ENCODE measurements at places on chromosomes 5 and 9.

GRCh38 chr5:161676103-161676502 lies 9.4 kb upstream of the GABRA6 start:
- H3K4me1 ChIP-seq = no peaks in the 10 kb centered on the region
- H3K27ac ChIP-seq = no peak overlapping the region
- no peaks in the 10 kb centered on the region for H3K27me3 ChIP-seq
- H3K36me3 ChIP-seq = no peaks in the 10 kb centered on the region
- no peak overlapping the region for H3K4me3 ChIP-seq
- DNase-seq = peak; percentile 43

DNA sequence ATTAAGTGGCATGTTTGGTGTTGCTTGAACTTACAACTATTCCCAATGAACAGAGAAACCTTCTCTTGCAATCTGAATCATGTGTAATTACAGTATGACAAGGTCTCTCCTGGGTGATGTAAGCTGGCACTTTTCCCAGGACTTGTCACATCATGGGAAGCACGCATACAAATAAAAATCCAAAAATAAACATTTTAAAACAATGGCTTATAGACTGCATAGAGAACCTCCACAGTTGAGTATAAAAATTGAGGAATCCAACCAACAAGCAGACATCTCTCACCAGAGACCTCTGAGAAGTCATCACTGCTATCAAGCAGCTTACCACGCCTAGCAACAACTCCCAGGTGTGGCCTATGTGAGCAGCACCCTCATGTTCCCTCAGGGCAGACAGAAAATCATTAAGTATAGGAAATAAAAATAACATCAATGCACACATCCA lies 3.9 kb downstream of the MLLT3 start:
- no peak overlapping the region for H3K4me3 ChIP-seq
- no peak for DNase-seq
- H3K27me3 ChIP-seq = no peaks in the 10 kb centered on the region
- no peaks in the 10 kb centered on the region for H3K4me1 ChIP-seq

DNA sequence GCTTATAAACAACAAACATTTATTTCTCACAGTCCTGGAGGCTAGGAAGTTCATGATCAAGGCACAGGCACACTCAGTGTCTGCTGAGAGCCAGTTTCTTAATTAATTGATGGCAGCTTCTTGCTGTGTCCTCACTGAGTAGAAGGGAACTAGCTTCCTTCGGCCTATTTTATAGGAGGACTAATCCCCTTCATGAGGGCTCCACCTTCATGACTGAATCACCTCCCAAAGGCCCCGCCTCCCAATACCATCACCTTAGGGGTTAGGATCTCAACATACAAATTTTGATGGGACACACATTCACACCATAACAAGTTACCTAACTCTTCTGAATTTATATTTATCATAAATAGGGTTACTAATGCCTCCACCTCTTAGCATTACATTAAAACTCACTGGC lies 129.8 kb downstream of the GNAQ start:
- H3K27me3 ChIP-seq = no peaks in the 10 kb centered on the region
- H3K27ac ChIP-seq = no peak overlapping the region
- peaks cover 4% of the 10 kb centered on the region for H3K4me1 ChIP-seq

GRCh38 chr5:96675882-96676281 lies 13.7 kb downstream of the CAST start:
- H3K4me1 ChIP-seq = peaks cover 27% of the 10 kb centered on the region
- no peak for DNase-seq
- H3K27ac ChIP-seq = no peak overlapping the region

- H3K27me3 ChIP-seq = no peaks in the 10 kb centered on the region
- no peaks in the 10 kb centered on the region for H3K36me3 ChIP-seq
- no peak for DNase-seq
- no peaks in the 10 kb centered on the region for H3K4me1 ChIP-seq
- H3K4me3 ChIP-seq = no peak overlapping the region
- no peak overlapping the region for H3K27ac ChIP-seq
Measured at GRCh38 chr9:13675638-13676000, 396.1 kb upstream of the MPDZ start.

DNA sequence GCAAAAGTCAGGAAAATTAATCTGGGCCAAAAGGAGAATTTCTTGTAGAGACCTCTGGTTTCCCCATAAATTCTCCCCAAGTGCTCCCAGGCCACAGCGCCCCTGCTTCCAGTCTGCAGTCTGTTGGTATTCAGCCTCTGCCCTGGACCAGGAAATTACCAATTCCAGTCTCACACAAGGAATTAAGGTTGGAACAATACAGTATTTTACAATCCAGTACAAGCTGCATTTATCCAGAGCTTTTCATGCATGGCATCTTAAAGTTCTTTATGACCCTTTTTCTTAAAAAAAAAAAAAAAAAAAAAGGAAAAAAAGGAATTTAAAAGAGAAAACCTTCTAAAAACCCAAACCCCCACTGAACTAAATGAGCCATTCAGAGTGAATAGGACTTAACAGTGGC lies 139.6 kb upstream of the RANBP3L start:
- DNase-seq = no peak
- no peaks in the 10 kb centered on the region for H3K27me3 ChIP-seq
- no peak overlapping the region for H3K4me3 ChIP-seq
- no peaks in the 10 kb centered on the region for H3K36me3 ChIP-seq
- no peaks in the 10 kb centered on the region for H3K4me1 ChIP-seq

DNA sequence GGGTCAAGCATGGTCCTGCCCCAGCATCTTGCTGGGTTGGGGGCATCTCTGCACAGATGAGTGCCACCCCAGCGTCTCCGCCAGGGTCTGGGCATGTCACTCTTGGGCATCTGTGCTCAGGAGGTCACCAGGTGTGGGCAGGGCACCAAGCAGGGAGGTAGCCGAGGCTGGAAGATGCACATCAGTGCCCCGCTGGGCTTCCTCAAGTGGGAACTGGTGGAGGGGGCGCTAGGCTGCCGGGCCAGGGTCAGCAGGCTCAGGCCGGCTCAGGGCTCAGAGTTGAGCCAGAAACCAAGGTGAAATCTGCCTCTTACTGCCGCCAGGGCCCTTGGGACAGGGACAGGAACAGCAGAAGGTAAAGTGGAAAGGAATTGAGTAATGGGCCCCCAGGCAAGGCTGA lies 4.0 kb upstream of the FUT7 start:
- peaks cover 78% of the 10 kb centered on the region for H3K27me3 ChIP-seq
- no peaks in the 10 kb centered on the region for H3K4me1 ChIP-seq
- no peaks in the 10 kb centered on the region for H3K36me3 ChIP-seq
- no peak overlapping the region for H3K4me3 ChIP-seq
- no peak for DNase-seq

DNA sequence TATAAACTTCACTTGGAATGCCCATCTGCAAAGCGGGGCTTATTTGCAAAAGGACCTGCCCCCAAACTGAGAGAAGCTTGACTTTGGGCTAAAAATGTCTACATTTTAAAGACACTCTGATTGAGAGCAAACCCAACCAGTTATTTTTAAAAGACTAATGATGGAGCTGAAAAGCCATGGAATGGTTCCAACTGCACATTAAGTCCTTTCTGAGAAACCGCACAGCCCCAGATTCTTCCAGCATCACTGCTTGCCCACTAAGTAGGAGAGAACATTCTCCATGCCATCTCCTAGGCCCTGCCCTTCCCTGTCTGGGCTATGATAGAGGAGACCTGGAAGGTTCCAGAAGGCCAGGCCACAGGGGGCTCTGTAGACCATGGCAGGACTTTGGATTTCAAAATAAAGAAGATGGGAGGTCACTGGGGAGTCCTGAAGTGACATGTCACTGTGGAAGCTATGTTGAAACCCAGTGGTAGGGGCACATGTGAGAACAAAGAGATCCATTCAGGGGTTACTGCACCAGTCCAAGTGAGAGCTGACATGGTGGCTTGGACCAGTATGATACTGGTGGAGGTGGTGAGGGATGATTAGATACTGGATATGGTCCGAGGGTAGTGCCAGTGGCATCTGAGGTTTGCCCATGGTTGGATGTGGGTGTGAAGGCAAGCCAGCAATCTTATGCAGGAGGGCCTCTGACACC lies 179.2 kb downstream of the DAB2IP start:
- H3K27ac ChIP-seq = no peak overlapping the region
- H3K4me3 ChIP-seq = no peak overlapping the region
- DNase-seq = no peak
- H3K36me3 ChIP-seq = no peaks in the 10 kb centered on the region
- no peaks in the 10 kb centered on the region for H3K4me1 ChIP-seq

- H3K4me3 ChIP-seq = no peak overlapping the region
- peaks cover 33% of the 10 kb centered on the region for H3K4me1 ChIP-seq
- DNase-seq = no peak
- no peaks in the 10 kb centered on the region for H3K27me3 ChIP-seq
- H3K36me3 ChIP-seq = no peaks in the 10 kb centered on the region
Measured at GRCh38 chr5:59588922-59589321, 304.6 kb downstream of the PDE4D start.

DNA sequence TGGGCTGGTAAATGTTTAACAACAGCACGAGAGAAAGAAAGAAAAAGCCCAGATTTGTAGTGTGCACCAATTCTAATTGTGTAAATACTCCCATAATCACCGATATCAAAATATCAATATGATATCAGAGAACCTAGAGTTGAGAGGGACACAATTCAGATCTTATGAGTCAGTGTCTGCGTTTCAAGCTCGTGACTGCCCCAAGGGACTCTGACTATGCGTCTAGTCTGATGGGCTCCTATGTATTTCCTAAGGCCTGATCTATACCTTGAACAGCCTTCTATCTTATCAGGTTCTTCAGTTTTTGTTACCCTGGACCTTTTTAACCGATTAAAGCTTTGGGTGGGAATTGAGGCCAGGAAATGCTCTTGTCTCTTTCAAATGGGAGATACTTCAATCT lies 243.0 kb upstream of the SLC24A2 start:
- H3K27ac ChIP-seq = no peak overlapping the region
- H3K4me1 ChIP-seq = no peaks in the 10 kb centered on the region
- H3K27me3 ChIP-seq = no peaks in the 10 kb centered on the region
- H3K4me3 ChIP-seq = no peak overlapping the region

GRCh38 chr9:132995879-132996278 lies 17.4 kb downstream of the GFI1B start:
- H3K4me3 ChIP-seq = no peak overlapping the region
- peaks cover 98% of the 10 kb centered on the region for H3K27me3 ChIP-seq
- no peaks in the 10 kb centered on the region for H3K4me1 ChIP-seq
- no peaks in the 10 kb centered on the region for H3K36me3 ChIP-seq
- no peak for DNase-seq

DNA sequence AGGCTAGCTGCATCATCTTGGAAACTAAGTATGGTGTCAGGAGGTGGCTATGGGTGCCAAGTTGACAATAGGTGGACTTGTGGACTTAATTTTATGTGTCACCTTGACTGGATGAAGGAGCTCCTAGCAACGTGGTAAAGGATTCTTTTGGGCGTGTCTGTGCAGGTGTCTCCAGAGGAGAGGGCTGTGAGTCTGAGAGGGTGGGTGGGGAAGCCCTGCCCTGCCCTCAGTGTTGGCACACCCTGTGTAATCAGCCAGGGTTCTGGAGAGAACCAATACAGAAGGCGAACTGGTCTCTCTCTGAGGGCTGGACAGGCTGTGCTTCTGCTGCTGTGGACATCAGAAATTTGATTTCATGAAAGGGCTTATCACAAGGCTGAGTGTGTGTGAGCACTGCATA lies 61.0 kb downstream of the GTF3C4 start:
- no peak overlapping the region for H3K27ac ChIP-seq
- no peak for DNase-seq
- no peak overlapping the region for H3K4me3 ChIP-seq

DNA sequence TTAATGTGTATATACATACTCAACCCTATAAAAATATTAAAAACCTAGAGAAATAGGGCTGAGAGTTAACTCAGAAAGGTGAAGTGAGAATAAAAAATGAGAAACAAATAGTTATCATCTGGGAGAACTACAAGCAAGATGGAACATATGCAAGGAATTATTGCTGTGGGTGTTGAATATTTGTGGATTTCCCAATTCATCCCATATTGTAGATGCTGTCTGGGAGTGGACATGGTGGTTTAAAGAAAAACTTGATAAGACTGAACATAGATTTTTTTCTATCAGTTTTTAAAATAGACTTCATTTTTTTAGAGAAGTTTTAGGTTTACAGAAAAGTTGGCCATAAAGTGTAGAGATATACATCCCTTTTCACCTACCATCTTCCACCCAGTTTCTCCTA lies 263.5 kb downstream of the SPATA31D1 start:
- no peak overlapping the region for H3K4me3 ChIP-seq
- no peak overlapping the region for H3K27ac ChIP-seq
- no peaks in the 10 kb centered on the region for H3K36me3 ChIP-seq
- DNase-seq = no peak

DNA sequence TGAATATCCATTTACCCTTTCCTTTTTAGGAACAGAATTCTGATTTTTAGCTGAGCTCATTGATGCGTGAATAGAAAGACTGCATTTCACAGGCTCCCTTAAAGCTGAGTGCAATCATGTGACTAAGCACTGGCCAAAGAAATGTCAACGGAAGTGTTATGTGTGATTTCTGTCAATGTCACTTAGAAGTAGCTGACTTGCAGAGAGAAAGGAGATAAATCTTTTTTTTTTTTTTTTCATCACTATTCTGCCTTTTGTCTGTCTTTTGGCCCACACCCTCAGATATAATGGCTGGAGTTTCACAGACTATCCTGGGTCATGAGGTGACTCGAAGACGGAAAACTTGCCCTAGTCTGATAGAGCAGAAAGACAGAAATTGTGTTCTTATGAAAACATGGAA lies 39.3 kb upstream of the SLC27A6 start:
- no peaks in the 10 kb centered on the region for H3K27me3 ChIP-seq
- H3K4me1 ChIP-seq = no peaks in the 10 kb centered on the region
- H3K36me3 ChIP-seq = no peaks in the 10 kb centered on the region

GRCh38 chr5:116371431-116371830 lies 203.2 kb downstream of the SEMA6A start:
- H3K27ac ChIP-seq = no peak overlapping the region
- no peak overlapping the region for H3K4me3 ChIP-seq
- no peaks in the 10 kb centered on the region for H3K36me3 ChIP-seq
- DNase-seq = no peak

DNA sequence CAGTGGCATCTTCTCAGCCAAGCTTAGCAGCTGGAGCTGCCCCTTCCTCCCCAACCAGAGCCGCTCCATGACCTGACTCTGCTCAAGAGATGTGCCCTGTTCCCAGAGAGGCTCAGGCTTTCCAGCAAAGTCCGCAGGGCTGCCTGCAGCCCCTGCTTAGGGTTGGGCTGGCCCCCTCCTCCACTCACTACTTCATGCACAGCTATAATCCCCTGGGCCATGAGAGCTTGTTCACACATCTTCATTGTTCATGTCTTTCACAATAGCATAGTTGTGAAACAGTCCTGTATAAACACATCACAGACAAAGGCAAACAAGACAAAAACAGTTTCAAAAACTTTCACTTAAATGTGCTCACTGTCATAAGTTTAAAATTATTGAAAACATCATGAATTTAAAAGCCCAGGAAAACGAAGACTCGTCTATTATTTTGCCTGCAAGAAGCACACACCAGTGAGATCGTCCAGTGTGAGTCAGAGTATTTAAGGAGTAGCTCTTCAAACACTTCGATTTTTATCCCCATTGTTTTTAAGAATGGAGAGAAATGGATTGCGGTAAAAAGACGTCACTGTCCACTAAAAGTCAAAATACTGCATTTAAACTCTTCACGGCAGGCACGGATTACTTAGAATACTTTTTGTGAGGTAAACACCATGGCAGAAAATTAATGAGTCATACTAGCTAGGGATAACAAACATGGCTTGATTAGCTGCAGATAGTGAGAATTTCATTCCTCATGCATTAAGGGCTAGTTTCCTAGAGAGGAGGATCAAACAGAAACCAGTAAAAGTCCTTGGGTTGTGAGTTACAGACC lies 40.7 kb upstream of the S1PR3 start:
- no peak for DNase-seq
- no peak overlapping the region for H3K27ac ChIP-seq

- H3K4me3 ChIP-seq = no peak overlapping the region
- DNase-seq = no peak
- H3K27ac ChIP-seq = no peak overlapping the region
- H3K36me3 ChIP-seq = no peaks in the 10 kb centered on the region
- no peaks in the 10 kb centered on the region for H3K27me3 ChIP-seq
- 0 out of 2 replicates have a peak, but pooled peaks cover 5% of the 10 kb centered on the region for H3K4me1 ChIP-seq
Measured at GRCh38 chr5:65546141-65546540, 16.8 kb downstream of the CENPK start.

All from MM.1S (cell line).